Liver (tissue), 10 donors: ENCODE measurements at places on chromosomes 5 and 9.

DNA sequence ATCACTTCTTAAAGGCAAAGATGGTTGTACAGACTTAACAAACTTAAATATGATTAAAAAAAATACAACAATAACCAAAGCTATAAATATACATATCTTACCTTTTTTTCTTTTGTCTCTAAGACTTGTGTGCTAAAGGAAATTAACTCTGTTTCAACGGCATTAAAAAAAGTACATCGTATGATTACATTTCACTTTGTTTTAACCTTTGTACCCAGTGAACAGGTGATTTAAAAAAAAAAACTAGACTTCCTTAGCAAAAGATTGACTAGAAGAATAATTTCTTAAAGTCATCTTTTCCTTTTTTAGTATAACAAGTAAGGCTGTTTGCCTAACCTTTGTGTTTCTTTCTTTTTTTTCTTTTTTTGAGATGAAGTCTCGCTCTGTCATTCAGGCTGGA, at the start of gene LRRC19:
Gene LRRC19, minus strand, starts transcription at position 182 of the 400 bp plus-strand sequence. CDS start 5,978 bp downstream, outside the sequence.
- no peak for DNase-seq

GRCh38 chr5:135456238-135457099, 4.3 kb upstream of the TIFAB start:
- DNase-seq: no peak

DNA sequence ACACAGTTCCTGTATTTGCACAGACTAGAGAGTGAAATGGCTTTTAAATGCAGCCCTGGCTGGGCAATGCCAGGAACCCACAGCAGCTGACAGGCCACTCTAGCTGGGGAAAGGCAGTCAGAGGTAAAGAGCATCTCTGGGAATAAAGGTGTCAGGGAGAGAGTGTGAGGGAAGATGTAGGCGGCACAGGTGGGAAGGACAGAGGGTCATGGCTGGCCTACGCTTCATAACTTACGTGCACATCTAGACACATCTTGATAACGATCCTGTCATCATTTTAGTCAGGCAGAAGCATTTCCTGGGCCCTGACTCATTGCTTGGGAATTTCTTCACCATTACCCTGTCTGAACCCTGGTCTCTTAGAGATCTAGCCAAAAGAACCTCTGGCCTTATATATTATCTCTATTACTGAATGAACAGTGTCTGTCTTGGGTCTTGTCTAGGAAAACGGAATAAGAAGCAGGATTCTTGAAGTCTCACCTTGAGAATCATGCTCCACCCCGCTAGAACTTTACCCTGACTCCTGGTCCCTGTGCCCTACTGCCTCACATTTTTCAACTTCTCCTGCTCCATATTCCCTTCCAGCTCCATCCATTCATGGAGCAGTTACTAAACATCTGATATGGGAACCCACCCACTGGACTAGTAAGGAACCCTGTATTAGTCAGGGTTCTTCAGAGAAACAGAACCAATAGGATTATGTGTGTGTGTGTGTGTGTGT, 106.4 kb upstream of the ELL2 start:
- no peak for DNase-seq

- no peak for DNase-seq
Observed at GRCh38 chr9:32899761-32900160, 101.7 kb downstream of the APTX start.

DNA sequence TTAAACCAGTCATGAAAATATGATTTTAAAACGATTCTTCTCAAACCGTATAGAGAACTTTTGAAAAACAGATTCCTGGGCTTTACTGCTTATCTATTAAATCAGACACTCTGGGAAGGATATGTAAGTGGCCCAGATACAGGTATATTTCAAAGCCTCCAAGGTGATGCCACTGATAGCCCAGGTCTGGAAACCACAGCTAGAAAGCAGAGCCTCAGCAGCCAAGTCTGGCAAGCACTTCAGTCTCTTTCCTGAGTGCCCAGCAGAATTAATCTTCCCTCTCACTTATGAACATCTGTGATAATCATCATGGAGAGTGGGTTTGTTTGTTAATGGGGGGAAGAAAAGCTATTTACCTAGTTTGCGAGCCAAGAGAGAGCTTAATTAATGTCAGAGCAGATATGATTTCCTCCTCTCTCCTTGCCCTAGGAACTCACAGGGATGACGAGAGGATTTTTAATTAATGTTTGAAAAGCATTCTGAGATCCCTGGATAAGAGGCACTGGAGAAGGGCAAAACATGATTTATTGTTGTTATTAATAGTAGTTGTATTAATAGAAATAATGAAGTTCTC, 368.4 kb downstream of the TLE1 start:
- no peak for DNase-seq

DNA sequence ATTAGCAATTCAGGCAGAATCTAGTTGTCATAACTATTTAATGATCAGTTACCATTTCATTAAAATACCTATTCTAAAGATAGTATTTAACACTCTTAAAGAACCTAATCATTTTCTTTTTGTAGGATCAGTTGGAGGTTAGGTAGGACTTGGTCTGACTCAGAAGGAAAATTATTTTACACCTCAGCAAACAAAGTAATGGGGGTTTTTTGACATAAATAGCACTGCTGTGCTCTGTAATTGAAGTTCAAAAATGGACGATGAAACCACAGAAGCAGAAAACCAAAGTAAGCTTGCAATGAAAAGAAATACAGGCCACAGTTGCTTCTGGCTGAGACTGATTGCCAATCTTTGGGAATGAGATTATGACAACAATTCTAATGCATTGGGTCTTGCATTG, 187.0 kb upstream of the TRPM3 start:
- DNase-seq: no peak

DNA sequence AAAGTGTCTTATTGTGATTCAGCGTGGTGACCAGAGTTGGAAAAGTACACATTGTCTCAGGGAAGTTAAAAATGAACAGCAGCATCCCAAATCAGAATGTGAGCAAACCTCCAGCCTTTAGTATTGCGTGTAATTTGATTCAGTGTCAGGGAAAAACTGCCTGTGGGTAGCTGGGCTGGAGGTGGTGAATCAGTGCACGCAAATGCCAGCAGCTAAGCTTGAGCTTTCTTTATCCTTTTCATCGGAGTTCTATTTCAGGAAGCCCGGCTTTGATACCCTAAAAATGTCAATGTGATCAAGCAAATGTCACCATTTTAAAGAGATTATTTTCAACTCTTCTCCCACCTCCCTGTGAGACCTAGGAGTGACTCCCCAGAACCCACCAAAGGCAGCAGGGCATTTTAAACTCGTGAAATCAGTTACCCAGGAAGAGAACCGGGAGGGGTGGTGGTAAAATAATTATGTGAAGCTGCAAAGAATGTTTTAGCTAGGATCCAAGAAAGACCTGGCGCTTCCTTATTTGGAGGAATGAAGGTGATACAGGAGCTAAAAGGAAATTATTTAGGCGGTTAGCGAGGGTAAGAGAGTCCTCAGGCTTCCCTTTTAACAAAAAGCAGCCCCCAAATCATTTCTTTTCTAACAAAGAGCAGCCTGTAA, 25.7 kb upstream of the C5orf47 start:
- DNase-seq: no peak

DNA sequence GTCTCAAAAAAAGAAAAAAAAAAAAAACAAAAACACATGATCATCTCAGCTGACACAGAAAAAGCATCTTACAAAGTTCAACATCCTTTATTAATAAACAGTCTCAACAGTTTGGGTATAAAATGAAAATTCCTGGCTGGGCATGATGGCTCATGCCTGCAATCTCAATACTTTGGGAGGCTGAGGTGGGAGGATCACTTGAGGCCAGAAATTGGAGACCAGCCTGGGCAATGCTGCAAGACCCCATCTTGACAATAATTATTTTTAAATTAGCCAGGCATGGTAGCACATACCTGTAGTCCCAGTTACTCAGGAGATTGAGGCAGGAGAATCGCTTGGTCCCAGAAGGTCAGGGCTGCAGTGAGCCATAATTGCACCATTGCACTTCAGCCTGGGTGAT, 7.9 kb upstream of the CNTRL start:
- DNase-seq: no peak

GRCh38 chr5:17118631-17119030, 98.8 kb upstream of the BASP1 start:
- DNase-seq: no peak

DNA sequence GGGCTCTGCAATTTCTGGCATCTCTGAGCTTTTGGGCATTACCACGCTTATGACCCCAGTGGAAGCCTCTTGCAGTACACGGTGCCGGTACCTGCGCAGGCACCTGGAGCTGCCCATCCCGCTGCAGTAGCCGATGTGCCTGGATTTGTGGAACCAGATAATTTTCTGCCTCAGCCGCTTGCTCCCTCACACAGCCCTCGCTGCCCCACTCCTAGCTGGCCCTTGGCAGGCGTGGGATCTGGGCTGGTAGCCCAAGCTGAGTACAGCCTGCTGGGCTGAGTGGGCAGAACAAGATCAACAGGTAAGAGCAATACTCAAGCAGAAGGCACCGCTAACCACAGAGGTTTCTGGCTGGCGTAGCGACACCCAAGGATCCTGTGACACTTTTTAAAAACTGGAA, 1808.8 kb upstream of the ACO1 start:
- no peak for DNase-seq

- no peak for DNase-seq
Observed at GRCh38 chr9:114335745-114336144, 6.1 kb downstream of the ORM2 start.

DNA sequence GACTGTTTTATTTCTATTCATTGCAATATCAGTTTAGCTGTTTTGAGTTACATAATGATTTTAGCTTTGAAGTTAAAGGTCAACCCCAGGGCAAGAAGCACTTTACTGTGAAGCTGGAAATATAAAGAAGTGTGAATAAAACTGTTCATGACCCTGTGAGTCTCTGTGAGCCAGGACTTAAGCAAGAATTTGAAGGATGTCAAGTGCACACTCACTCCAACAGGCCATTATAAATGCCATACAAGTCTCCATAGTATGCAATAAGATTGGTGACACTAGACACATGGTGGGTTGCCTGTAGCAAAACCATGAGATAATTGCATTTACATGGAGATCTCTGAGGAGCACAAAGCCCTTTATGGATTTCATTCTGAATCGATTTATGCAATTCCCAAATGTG, 318.7 kb upstream of the ITGA1 start:
- DNase-seq: no peak

DNA sequence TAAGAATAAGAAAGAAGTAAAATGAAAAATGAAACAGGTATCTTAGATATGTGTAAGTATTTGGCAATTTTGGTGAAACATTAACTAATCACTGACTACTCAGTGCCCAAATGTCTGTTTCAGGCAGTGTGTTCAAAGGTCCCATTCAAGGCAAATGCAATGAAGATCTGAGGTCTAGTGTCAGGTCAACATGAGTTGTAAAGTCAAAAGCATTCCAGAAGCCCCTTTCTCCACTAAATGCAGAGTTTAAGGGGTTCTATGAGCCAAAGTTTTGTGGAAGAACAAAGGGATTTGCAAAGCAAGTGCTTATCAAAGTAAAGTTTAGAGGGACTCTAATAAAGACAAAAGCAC, 71.0 kb upstream of the GPBP1 start:
- no peak for DNase-seq

DNA sequence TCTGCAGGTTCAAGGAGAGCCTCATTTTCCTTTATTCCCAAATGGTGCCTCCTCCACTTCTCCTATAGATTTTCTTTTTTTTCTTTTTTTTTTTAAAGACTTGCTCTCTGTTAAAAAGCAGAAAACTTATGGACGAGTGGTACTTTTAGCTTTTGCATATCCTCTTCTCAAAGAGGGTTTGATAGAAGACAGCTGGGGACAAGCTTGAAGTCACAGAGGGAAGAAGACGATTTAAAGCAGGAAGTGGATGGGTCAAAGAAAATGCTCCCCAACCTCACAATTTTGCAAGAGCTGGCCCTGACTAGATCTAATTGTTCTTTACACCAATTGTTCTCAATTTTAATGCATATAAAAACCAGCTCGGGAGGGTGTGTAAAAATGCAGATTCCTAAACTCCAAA, 48.9 kb downstream of the APBA1 start:
- no peak for DNase-seq

DNA sequence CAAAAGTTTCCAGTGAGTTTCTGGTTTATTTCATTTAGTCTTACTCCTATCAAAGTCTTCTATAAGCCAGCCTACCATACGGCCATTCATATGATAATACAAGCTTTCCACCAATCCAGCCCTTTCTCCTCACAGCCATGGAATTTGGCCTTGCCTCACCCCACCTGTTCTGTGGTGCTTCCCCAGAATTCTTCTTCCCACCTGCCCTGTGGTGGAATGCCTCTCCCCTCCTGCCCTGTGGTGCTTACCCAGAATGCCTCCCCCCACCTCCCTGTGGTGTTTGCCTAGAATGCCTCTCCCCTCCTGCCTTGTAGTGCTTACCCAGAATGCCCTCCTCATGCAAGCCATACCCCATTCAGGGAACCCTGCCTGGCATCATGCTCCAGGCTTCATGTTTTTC, 90.3 kb upstream of the APC start:
- DNase-seq: no peak

GRCh38 chr5:132083071-132083678, 9.6 kb downstream of the CSF2 start:
- no peak for DNase-seq

DNA sequence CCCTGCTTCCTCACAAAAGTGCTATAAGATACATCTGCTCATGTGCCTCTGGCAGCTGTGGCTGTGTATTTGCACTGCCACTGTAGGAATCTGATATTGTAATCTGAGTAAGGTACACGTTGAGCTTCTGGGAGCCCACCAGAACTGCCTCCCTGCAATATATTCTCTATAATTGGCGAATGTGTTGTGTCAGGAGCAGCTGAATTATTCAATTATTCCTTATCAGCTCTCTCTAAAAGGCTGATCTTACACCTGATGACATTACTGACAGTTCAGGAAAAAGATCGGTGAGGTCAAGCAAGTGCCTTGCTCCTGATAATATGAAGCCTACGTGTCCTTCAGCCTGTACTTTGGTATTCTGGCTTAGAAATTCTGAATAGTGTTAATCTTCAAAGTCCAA, 1015.0 kb downstream of the CDH9 start:
- no peak for DNase-seq

DNA sequence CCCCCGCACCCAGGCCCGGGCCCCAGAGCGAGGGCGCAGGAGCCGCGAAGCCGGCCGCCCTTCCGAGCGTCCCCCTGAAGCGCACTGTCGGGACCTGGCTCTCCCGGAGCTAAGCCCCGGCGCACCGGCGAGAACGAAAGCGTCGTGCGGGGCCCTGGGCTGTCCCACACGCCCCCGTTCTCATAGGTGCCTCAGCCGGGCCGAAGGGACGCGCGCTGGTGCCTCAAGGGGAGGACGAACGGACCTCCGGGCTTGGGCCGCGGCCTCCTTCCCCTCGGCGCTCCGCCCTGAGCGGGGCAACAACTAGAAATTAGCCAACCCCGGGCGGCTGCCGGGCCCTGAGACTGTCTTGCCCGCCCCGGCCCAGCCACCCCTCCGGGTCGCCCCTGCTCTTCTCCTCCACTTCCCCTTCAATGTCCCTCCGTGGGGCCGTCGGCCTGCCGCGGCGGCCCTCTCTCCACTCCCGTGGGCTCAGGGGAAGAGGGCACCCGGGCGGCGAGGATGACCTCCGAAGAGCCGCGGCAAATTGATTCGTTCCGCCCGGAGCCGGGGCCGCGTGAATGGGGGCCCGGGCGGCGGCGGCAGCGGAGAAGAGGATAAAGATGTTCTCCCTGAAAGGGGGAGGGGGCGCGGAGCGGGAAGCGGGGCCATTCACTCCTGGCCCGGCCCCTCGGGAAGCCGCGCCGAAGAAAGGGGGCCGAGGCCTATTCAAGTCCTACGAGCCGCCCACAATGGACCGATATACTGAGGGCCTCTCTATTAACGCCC, 3.5 kb upstream of the PRDM12 start:
- no peak for DNase-seq
